ENCODE measurements at places on chromosomes 3 and 15. TPM values are rescaled to one million over a fixed set of nuclear protein-coding genes. Genes with fewer than 3 reads are reported as not detected.

Gene APPL1
- total RNA-seq = 53.3 TPM

Gene GASK1A
- total RNA-seq = 15.3 TPM

Gene SEC61A1
- total RNA-seq = 55.1 TPM

Gene ARPIN
- total RNA-seq = 15.9 TPM

Gene MBD4
- total RNA-seq = 31.6 TPM

Gene PLD1
- 35.2 TPM for total RNA-seq

Gene ATP13A5
- 0.61 TPM for total RNA-seq
